ENCODE measurements at places on chromosomes 12 and 14. TPM values are rescaled to one million over a fixed set of nuclear protein-coding genes. Genes with fewer than 3 reads are reported as not detected.

Gene C12orf42
- 2.4 TPM for polyA plus RNA-seq

DNA sequence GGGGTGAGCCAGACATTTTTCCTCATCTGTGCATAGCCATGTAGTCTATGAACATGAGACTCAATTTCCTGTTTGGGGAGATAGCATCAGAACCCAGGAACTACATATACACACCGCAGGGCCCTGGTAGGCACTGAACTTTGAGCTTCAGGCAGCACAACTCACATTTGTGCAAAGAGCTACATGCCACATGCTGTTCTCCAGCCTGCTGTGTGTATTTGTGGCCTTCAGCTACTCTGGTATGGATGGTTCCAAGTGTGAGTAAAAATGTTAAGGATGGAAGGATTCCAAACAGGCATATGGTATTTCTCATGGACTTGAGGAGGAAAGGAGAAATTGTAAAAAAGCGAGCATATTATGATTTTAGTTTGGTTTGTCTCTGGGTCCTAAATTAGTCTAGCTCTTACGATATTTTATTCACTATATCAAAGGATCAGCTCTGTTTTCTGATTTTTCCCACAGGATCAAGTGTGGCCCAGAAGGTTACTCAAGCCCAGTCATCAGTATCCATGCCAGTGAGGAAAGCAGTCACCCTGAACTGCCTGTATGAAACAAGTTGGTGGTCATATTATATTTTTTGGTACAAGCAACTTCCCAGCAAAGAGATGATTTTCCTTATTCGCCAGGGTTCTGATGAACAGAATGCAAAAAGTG, 422.4 kb upstream of the OR4E1 start:
- DNase-seq: no peak

DNA sequence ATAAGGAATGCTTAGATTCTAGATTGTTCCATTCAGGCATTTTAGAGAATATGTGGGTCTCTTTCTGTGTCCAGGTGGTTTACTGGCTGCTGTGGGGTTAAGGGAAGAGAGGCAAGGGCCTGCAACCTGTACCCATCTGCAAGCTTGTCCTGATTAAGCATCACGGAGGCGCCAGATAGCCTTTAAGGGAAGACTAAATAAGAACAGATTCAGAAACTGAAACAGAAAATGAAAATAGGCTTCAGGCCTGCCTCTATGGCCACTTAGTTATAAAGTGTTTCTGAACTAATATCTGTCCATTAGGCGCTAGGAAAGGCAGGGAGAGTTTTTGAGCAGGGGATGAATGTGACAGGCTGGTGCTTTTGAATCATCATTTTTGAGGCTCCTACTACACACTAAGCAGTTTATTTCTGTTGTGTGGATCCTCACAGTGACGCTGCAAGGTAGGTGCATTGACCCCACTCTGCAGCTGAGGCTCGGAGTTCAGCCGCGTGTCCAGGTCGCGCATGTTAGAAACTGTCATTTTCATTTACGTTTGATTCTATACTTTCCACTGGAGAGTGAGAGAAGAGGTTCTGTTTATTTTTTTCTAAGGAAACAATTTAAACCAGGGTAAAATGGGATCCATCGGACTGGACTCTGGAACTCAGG, 47.4 kb downstream of the SLC6A12 start:
- no peak for DNase-seq

DNA sequence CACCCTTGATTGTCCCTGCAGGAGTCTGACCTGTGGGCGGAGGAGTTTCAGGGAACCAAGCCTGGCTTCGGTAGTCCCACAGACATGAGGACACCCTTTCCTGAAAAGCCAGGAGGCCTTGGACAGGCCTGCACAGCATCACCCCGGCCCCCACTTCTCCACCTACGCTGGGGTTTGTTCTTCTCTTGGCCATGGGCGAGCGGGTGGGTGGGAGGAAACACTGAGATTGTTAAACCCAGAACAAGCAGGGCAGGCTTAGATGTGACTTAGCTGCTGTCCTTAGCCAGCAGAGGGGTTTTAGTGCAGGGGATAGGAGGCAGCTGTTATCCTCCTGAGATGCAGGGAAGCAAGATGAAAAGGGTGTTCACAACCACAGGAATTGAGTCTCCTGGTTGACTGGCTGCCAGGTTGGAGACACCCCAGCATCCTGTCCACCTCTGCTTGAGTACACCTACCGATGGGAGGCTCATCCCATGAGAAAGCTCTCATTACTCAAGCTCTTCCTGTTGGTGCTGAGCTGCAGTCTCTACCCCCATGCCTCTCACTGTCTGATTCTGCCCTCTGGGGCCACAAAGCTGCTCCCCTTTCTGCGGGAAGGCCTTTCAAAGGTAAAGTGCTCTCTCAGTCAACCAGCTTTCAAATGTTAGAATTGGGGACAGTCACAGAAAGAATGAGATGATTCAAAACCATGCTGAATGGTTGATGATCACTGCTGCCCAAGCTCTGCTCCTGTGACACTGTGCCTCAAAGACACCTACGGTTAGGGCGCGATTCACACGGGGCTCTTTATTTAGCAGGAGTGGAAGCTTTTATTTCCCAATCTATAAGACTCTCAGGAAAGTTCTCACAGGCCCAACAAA, 86.3 kb downstream of the IRF2BPL start:
- no peak for DNase-seq

GRCh38 chr12:42762395-42762925, 172.9 kb upstream of the PRICKLE1 start:
- no peak for DNase-seq

Gene MAP3K9
- polyA plus RNA-seq: 0.19 TPM

DNA sequence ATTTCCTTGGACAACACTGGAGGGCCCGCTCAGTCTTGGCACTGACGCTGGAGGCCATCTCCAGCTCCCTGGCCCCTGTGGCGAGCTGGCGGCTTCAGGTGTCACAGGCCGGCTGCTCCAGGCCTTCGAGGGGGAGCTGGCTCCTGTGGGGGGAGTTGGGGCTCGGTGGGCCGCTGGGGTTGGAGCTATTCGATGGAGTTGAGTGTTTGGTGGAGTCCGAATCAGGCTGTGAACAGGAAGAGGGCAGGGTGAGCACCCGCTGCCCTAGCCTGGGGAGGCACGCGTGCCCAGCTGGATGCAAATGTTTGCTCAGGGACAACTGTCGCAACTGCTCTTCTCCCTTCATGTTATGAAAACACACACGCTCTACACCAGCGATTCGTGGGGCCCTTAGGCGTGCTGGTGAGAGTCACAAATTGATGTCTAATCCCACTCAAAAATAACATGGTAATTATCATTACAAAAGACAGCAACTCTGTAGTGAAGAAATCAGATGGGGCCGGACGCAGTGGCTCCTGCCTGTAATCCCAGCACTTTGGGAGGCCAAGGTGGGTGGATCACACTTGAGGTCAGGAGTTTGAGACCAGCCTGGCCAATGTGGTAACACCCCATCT, 11.3 kb downstream of the AMN start:
- DNase-seq: no peak

DNA sequence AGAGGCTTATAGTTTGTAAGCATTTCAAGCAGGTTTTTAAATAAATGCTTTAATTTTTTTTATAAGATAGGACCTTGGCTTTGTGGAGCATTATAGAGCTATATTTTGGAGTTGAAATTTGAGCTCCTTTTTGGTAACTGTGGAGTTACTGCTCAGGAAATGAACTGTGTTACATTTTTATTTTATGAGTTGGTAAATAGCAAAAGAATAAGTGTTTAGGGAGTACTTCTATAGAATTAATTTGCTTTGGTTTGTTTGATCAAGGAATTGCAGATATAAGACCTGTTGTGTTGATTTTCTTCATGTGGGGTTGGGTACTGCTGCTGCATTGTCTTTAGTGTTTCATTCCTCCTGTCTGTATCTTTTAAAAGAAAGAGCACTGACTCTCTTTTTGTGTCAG, 3.5 kb downstream of the ATP2A2 start:
- no peak for DNase-seq

GRCh38 chr14:84777356-84777755, 752.6 kb upstream of the FLRT2 start:
- no peak for DNase-seq

DNA sequence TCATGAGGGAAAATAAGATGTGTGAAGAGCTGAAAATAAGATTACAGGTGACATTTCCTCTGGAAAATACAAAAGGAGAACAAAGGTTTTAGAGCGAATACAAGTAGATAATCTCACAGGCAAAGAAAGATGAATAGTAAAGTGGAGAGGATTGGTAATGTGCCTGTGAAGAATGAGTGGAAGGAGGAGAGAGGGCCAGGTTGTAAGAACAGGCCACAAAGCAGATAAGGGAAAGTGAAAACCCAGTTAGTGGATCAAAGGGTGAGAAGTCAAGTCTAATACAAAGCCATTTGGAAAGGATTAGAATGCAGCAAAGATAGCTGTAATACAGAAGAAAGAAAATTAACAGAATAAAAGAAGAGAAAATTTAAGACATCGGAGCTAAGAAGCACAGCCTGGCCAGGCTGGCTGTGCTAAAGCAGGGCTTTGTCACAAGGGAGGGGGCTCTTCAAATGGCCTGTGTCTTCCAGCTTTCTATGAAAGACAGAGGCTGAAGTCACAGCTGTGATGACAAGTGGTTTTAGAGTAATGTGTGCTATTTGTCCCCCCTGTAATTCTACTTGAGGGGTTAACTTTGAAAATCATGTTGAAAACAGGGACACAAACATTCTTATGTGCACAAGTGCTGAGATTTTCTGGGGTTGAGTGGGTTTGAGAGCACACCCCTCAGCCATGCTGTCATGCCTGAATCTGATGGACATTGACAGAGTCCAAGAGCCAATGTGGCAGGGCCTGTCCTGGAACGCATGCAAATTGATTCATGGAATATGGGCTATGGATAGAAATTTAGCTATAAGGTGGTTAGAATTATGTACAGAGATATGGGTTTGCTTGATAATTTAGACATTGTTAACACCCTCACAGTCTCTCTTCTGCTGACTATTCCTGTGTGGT, 344.5 kb upstream of the NAV3 start:
- no peak for DNase-seq

- no peak for DNase-seq
Measured at GRCh38 chr12:120238839-120239445, 26.6 kb downstream of the PXN start.

DNA sequence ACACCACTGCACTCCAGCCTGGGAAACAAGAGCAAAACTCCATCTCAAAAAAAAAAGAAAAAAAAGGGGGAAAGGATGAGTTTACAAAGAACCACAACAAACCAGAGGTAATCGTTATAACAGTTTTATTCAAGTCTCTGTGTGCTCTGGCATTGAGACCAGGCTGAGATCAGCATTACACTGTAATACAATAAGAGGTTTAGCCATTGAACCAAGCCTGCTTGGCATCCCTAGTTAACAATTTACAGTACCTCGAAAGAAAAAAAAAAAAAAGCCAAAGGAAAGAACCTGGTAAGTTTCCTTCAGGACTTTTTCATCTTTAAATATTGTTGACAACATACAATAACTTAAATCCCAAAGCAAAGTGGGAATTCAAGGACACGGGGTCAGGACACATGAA, 80.7 kb downstream of the TTC9 start:
- no peak for DNase-seq

- no peak for DNase-seq
Measured at GRCh38 chr14:96821501-96821900, 24.3 kb downstream of the VRK1 start.

DNA sequence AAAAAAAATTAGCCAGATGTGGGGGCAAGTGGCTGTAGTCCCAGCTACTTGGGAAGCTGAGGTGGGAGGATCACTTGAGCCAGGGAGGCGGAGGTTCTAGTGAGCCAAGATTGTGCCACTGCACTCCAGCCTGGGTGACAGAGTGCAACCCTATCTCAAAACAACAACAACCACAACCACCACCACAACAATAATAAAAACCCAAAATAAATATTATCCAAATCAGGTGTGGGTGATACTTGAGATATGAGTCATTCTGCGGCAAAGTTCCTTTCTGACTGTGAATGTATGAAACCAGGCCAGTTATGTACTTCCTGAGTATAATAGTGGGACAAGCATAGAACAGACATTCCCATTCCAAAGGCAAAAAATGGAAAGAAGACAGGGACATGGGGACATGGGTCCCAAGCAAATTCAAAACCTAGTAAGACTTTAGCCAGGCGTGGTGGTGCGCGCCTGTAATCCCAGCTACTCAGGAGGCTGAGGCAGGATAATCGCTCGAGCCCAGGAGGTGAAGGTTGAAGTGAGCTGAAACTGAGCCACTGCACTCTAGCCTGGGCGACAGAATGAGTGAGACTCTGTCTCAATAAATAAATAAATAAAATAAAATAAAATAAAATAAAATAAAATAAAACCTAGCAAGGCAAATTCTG, 9.7 kb upstream of the ERC1 start:
- DNase-seq: no peak

DNA sequence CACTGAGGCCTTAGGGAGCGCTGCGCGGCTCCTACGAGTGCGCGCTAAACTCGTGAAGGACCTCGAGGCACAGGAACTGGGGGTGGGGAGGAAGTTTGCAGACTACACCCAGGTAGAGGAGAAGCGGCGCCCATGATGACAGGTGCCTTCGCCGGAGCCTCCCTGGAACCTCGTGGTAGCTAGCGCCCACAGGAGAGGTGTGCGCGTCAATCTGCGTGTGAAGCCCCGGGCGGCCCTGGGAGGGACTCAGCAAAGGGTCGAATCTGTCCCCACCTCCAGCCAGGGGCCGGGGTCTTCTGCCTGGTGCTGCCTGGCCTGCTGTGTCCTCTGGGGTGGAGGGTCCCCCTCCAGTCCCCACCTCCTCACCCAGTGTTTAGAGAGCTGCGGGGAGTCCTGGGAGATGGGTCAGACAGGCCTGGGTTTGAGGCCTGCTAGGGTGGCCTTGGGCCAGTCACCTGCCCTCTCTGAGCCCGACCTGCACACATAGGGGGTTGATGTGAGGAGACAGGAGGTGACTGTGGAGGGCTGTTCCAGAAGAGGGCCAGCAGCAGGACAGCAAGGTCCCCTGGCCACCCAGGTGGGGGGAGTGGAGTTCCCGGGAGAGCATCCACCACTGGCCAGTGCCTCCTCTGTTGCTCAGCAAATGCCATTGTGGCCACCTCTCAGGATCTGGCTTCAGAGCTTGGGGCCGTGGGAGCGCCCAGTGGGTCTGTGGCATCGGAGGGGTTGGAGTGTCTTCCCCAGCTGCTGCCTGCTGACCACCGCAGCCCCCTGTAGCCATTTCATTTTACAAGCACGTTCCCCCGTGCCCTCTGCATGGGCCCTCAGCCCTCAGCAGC, 20.2 kb upstream of the KIF26A start:
- no peak for DNase-seq

DNA sequence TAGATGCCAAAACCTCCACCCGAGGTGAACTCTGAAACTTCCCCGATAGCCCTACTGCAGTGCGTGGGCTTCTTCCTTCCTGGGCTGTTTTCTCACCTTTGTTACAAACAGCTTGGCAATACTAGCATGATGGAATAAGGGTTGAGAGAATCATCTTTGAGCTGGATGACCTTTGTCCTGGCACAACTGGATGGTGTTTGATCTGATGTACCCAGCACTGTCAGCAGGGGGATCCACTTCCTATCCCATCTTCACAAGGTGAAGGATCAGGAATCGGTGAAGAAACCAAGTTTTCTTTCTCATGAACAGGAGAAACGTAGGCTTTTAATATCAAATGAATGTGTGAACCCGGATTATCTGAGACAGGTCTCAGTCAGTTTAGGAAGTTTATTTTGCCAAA, 19.5 kb upstream of the LRRC10 start:
- no peak for DNase-seq

- DNase-seq: peak; percentile 67
Measured at GRCh38 chr14:65019944-65020566, 33.4 kb downstream of the FNTB start.

Gene CCDC196
- 0.28 TPM for polyA plus RNA-seq

- DNase-seq: no peak
Measured at GRCh38 chr14:92960706-92961566, 38.0 kb downstream of the CHGA start.

Gene RALGAPA1
- 23.0 TPM for polyA plus RNA-seq
